ENCODE measurements at places on chromosomes 1 and 21. TPM values are rescaled to one million over a fixed set of nuclear protein-coding genes. Genes with fewer than 3 reads are reported as not detected.

- no peak for DNase-seq
Observed at GRCh38 chr1:48031676-48032075, 34.5 kb upstream of the TRABD2B start.

Gene PALMD
- total RNA-seq = 63.3 TPM

GRCh38 chr1:48093696-48094528 lies 96.7 kb upstream of the TRABD2B start:
- DNase-seq = peak; percentile 67

- DNase-seq = no peak
Observed at GRCh38 chr21:38493549-38494250, 4.6 kb downstream of the ERG start.

Gene CD53
- not detected for total RNA-seq

DNA sequence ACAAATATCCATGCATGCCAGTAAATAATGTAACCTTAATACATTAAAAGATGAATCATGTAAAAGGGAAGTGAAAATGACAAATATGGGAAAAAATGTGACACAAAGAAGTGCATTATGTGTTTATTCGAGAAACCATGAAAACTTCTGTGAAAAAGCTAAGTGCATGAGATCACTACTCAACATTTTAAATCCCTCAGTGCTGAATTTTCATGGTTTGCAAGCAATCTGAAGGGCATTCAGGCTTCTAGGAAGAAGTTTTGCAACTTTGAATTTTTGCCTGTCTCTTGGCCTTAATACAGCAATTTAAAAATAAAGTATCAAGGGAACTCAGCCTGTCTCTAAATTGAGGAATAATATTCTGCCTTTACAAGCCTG lies 78.2 kb downstream of the MAP3K7CL start:
- DNase-seq = peak; percentile 74

GRCh38 chr1:209871430-209871829 lies 43.7 kb downstream of the UTP25 start:
- no peak for DNase-seq

- DNase-seq = peak; percentile 42
Observed at GRCh38 chr1:41862384-41863221, 56.1 kb downstream of the HIVEP3 start.

Gene OR2L2
- not detected for total RNA-seq

DNA sequence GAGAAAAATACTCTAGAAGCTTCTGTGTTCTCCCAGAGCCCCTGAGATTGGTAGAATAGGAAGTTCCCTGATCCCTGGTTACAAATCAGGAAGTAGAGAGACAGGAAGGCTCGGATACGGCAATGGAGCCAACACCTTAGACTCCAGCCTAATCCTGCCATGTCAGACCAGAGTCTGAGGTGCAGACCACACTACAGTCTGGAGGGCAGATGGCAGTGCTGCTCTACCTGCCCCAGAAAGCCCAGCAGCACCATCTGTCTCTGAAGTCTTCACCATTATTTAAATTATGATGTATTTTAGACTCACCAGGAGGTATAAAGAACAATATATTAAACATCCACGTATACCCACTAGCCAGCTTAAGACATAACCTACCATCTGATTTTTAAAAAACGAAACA lies 93.0 kb downstream of the MTR start:
- DNase-seq = no peak

- DNase-seq = no peak
Observed at GRCh38 chr1:29482991-29483390, 246.7 kb downstream of the PTPRU start.
